ENCODE measurements at places on chromosomes 16 and 17.

- no peak for DNase-seq
Measured at GRCh38 chr16:8928467-8928957, 35.2 kb downstream of the USP7 start.

GRCh38 chr16:81514041-81514559 lies 69.5 kb downstream of the CMIP start:
- DNase-seq, result no peak

DNA sequence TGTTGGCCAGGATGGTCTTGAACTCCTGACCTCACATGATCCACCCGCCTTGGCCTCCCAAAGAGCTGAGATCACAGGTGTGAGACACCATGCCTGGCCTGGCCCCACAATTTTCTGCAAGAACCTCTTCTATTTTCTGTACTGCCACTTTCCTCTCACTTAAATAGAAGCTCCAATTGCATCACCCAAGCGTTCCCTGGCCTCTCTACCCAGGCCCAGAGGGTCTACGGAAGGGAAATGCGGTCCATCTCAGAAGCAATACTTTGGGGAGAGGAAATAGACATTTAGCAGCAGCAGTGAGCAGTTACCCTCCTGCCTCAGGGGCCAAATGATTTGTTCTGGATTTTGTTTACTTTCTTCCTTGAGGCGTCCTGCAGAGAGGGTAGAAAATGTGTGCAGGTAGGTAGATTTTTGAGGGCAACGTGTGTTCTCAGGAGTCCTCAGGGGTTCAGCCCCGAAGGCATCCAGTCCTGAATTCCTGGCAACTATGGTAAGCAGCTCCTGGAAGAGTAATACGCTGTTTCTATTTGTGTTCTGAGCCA lies 11.0 kb downstream of the SLC6A4 start:
- DNase-seq, result no peak

DNA sequence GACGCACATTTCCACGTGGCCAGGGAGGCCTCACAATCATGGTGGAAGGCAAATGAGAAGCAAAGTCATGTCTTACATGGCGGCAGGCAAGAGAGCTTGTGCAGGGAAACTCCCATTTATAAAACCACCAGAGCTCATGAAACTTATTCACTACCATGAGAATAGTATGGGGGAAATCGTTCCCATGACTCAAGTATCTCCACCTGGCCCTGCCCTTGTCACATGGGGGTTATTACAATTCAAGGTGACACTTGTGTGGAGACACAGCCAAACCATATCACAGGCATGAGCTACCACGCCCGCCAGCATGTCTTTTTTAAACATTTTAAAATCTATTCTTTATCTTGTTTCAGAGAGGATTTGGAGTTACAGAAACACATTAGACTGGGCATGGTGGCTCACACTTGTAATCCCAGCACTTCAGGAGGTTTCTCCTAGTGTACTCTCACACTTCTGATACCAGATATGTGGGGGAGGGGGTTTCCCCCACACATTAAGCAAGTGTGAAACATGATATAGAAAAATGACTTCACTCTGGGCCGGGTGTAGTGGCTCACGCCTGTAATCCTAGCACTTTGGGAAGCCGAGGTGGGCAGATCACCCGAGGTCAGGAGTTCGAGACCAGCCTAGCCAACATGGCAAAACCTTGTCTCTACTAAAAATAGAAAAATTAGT lies 5.6 kb upstream of the ATMIN start:
- DNase-seq, result no peak

- no peak for DNase-seq
Measured at GRCh38 chr17:37174205-37174604, 201.6 kb upstream of the C17orf78 start.

DNA sequence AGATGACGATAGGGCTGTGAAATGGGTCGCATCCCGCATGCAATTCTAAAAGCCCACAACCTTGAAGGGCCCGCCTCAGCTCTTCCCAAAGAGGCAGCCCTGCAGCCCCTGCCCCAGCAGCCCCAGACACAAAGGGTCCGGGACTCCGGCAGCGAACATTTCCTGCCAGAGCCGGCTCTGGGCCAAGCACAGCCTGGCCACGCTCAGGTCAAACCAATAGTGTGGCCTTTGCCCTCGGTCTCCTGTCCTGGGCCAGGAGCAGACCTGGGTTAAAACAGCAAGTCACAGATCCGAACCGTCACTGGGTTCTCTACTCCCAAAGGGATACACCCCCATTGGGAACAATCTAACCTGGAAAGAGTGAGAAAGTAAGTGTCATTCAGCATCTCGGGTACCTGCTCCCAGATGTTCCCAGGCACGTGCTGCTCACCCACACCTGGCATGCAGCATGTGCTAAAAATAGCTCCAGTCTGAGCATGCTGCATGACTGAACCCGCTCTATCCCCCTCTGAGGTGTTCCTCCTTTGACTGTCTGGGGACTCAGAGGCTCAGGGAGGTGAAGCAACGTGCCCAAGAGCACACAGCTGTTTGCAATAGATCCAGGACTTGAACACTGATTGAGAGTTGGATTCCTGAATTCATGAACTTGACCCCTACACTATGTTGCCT lies 22.2 kb upstream of the ATP2A3 start:
- DNase-seq, result no peak

Measured in sciatic nerve (tissue), 2 donors.